ENCODE measurements at places on chromosomes 16 and 17.
A peak's percentile ranks its signal among the peaks of the same experiment; 100 is the strongest.

GRCh38 chr17:65552214-65552613 is 9.2 kb downstream of the AXIN2 start:
- DNase-seq = no peak

- peak; percentile 81 for DNase-seq
Observed at GRCh38 chr16:11391576-11391975, 46.3 kb downstream of the RMI2 start.

GRCh38 chr17:43170140-43170765 is 761 bp upstream of the NBR1 start:
- peak; percentile 99 for DNase-seq

- peak; percentile 35 for DNase-seq
Observed at GRCh38 chr16:15539197-15539596, 103.8 kb downstream of the MARF1 start.

GRCh38 chr16:56800355-56800754 is 64.7 kb upstream of the SLC12A3 start:
- DNase-seq = no peak

DNA sequence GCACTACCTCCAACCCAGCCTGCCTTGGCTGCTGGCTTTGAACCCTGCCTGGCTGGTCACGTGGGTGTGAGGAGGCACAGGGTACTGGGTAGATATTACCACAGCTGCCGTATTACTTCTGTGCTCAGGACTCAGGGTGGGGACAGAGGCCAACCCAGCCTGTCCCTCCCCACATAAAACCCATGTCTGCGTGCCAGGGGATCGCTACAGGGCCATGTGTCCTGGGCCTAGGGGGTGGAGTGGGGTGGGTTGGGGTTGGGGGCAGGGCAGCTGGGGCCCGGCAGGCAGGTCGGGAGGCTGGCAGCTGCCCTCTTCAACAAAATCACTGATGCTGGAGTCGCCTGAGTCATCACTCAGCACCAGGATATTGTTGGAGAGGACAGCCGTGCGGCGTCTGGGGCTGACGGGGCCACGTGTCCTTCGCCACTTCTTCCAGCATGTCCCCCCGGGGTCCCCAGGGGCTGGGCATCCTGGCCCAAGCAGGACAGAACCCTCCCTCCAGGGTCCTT is 39.7 kb upstream of the PVALEF start:
- DNase-seq = peak; percentile 27

- no peak for DNase-seq
Observed at GRCh38 chr16:21166561-21166961, 8.1 kb downstream of the LDAF1 start.

GRCh38 chr17:71985111-71986039 is 135.4 kb upstream of the SOX9 start:
- no peak for DNase-seq

GRCh38 chr17:17355426-17355825 is 52.3 kb downstream of the NT5M start:
- peak; percentile 43 for DNase-seq

DNA sequence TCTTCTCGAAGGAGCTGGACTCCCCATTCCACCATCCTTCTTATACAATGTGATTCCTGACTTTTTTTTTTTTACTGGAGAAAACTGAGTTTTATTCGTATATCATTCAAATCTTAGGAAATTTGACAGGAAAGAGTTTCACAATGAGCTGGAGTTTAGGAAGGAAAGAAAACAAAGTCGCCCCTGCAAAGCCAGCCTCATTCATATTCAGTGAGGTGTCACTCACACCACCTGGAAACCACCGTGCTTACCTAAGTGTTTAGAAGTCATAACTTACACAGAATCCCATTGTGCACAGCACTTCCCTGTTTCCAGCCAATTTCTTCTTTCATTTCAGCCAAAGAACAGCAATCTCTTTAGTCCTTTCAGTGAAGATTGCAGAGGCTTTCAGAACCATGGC is 90.3 kb upstream of the CHMP6 start:
- peak; percentile 45 for DNase-seq

GRCh38 chr16:72850853-72851252 is 197.1 kb downstream of the ZFHX3 start:
- DNase-seq = no peak

DNA sequence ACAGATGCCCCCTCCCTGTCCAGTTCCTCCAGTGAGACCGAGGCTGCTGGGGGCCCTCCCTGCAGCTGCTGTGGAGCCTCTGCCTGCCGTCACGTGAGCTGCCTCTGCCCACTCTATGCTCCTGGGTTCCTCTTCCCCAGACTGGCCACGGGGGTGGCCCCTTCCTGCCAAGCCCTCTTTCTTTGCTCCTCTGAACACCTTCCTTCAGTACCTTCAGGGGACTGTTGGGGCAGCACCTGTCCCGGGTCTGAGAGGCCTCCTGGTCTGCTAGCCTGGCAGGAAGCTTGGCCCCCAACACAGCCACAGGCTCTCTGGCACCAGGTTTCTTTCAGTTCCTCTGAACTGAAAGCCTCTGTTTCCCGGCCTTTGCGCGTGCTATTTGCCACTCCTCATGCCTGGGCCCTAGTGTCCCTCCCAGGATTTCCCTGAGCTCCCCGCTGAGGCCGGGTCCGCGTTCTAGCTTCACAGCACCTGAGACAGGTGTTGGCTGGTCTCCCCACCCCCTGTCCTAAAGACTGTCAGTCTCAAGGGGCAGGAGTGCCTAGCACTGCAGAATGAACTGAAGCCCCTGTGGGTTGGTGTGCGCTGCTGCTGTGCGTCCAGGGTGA is 6.6 kb upstream of the ATP6V0C start:
- no peak for DNase-seq

DNA sequence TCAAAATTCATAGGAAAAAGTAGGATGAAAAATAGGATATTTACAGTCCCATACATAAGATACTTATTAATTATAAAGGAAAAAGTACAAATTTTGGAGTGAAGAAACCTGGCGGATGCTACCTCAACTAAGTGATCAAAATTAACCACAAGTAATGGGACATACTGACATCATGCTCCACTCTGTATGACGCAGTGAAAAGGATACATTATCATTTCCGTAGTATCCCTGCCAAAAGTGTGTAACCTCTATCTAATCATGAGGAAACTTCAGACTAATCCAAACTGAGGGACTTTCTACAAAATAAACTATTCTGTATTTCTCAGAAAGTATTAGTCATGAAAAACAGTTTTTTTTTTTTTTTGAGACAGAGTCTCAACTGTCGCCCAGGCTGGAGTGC is 60.5 kb downstream of the TRIM37 start:
- DNase-seq = no peak

GRCh38 chr17:55394357-55395021 is 27.1 kb downstream of the MMD start:
- no peak for DNase-seq

DNA sequence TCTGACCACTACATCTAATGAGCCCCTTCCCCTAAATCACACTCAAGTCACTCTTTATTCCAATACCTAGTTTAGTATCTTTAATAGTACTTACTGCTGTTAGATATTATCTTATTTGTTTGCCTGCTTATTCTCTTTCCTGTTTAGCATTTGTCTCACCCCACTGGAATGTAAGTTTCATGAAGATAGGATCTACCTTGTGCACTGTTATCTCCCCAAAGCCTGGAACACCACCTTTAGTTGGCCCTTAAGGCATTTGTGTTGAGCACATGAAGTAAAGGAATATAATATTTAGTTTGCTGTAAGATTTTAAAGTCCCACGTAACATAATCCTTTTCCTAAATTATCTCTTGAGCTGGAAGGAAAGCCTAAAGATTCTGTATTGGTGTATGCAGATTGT is 50.2 kb downstream of the VPS35L start:
- DNase-seq = no peak

DNA sequence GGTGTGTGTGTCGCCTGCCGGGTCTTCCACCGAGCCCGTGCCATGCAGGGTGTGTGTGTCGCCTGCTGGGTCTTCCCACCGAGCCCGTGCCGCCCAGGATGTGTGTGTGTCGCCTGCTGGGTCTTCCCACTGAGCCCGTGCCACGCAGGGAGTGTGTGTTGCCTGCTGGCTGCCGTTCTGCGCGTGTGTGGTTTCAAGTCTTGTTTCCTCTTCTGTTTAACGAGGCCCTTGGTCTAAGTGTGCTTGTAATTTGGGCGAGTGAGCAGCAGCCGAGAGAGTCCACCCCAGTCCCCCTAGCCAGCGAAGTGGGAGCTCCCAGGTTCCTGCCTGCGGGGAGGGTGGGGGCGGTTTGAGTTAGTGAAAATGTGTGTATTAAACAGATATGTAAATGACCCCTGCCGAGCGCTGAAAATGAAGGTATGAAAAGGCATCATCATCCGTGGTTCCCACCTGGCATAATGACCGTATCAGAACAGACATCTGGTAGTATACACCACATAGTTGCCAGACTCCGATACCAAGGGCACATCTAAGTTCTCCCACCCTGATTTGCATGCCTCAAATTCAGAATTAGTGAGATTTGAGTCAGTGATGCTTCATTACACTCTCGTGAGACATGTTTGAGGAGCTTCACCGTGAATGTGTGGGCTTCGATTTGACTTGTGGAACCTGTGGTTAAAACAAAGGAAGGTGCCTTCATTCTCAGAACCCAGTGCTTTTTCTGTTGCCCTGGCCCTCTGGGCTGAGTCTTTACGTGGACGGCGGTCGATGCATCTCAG is 114.5 kb upstream of the CHMP6 start:
- peak; percentile 91 for DNase-seq

- no peak for DNase-seq
Observed at GRCh38 chr17:1197379-1197778, 17.6 kb upstream of the ABR start.

- no peak for DNase-seq
Observed at GRCh38 chr16:65547772-65548446, 426.0 kb upstream of the CDH11 start.

DNA sequence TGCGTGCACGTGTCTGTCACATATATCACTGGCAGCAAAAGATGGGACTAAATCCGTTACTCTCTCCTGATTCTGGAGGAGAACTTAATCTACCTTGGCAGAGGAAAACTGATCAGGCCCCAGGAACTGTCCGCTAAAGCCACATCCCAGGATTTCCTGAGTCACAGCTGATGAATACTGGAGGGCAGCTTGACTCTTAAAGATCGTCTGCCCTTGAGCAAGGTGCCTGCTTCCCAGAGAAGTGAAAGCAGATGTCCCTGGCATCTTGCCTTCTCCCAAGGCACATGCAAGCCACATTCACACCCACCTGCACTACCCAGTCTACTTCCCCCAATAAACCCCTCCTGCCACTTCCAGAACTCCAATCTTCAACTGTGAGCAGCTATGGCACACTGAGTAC is 99.8 kb downstream of the CPPED1 start:
- DNase-seq = no peak

- DNase-seq = no peak
Observed at GRCh38 chr17:32288615-32289014, 23.0 kb downstream of the RHBDL3 start.

GRCh38 chr16:83268169-83268568 is 539.6 kb upstream of the HSBP1 start:
- no peak for DNase-seq

GRCh38 chr17:3799181-3799945 is 1.6 kb downstream of the ITGAE start:
- DNase-seq = peak; percentile 2

- no peak for DNase-seq
Observed at GRCh38 chr17:10127819-10128425, 70.5 kb downstream of the GAS7 start.

DNA sequence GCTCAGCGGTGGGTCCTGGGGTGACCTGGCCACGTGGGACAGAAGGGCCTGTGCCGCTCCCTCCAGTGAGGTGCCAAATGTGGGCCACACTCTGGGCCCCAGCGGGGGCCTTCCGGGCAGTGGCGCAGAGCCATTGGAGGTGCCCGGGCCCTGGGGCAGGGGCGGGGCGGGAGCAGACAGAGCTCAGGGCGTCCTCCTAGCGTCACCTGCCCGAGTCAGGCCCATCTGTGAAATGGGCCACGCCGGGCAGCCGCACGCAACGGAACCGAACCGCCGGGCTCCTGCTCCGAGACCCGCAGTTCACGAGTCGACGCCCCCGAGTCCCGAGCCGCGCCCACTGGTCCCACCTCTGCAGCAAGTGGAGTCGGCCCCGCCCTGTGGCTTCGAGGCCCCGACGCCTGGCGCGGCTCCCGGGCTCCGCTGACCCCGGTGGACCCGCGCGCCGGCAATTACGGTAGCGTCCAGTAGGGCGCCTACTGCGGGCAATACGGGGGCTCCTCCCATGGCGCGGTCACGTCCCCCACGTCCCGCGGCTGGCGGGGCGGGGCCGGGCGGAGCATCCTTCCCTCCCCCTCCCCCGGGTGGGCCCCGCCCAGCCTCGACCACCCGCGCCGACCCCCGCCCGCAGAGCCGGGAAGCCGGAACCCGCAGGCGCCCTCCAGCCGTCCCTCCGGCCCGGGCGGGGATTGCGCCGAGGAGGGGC is 1.9 kb downstream of the SLC16A3 start:
- peak; percentile 81 for DNase-seq

GRCh38 chr16:7408700-7409365 is 76.2 kb downstream of the RBFOX1 start:
- DNase-seq = no peak
